Tongue (tissue), 3 donors: ENCODE measurements at places on chromosomes 7 and 10. TPM values are rescaled to one million over a fixed set of nuclear protein-coding genes. Genes with fewer than 3 reads are reported as not detected.

Gene ALOX5
- total RNA-seq: 12.4 TPM

Gene RBP4
- 2.8 TPM for total RNA-seq

Gene C7orf57
- total RNA-seq: not detected

Gene SLC13A1
- not detected for total RNA-seq

Gene MCM10
- total RNA-seq: 4.2 TPM

Gene GPR141
- 1.7 TPM for total RNA-seq

Gene IQCE
- total RNA-seq: 6.4 TPM

Gene PNLIPRP3
- total RNA-seq: not detected

Gene RAB19
- not detected for total RNA-seq

Gene SPDYE2
- total RNA-seq: not detected

Gene TMEM196
- not detected for total RNA-seq

Gene PNLIPRP1
- total RNA-seq: 0.31 TPM

Gene TMEM213
- total RNA-seq: 0.51 TPM

Gene DMBT1
- 272 TPM for total RNA-seq

Gene ZNF680
- total RNA-seq: 29.1 TPM

Gene ERV3-1
- total RNA-seq: 19.3 TPM

Gene FXYD4
- total RNA-seq: not detected

Gene AGAP4
- total RNA-seq: 9.1 TPM

Gene PVRIG
- not detected for total RNA-seq

Gene FGL2
- total RNA-seq: 110 TPM

Gene NAMPT
- total RNA-seq: 120 TPM

Gene DENND2A
- 29.6 TPM for total RNA-seq

Gene TMEM254
- total RNA-seq: 7.3 TPM

Gene PODXL
- 43.7 TPM for total RNA-seq

Gene TRPV5
- total RNA-seq: 0.21 TPM

Gene GNAI1
- total RNA-seq: 49.6 TPM

Gene GNGT1
- total RNA-seq: not detected

Gene CALML3
- 9.4 TPM for total RNA-seq

Gene SLC39A12
- not detected for total RNA-seq

Gene EGFR
- 58.1 TPM for total RNA-seq

Gene WEE2
- not detected for total RNA-seq

Gene NPFFR1
- not detected for total RNA-seq

Gene AKR1B15
- 0.31 TPM for total RNA-seq

Gene PCLO
- total RNA-seq: 2.7 TPM

Gene LRRD1
- total RNA-seq: 0.21 TPM

Gene SPDYE8
- not detected for total RNA-seq

Gene IGF2BP3
- total RNA-seq: 37.7 TPM

Gene AKR1C1
- 5.4 TPM for total RNA-seq

Gene IKZF1
- total RNA-seq: 6.1 TPM

Gene GDF2
- not detected for total RNA-seq
